ENCODE measurements at places on chromosomes 4 and X. TPM values are rescaled to one million over a fixed set of nuclear protein-coding genes. Genes with fewer than 3 reads are reported as not detected.

Gene PRRG1
- 15.3 TPM for polyA plus RNA-seq

Gene PABPC1L2A
- polyA plus RNA-seq: not detected

Gene SLIT2
- 9.6 TPM for polyA plus RNA-seq

Gene RNF212
- polyA plus RNA-seq: 3.6 TPM

Gene MAGEA9B
- polyA plus RNA-seq: not detected

Gene PORCN
- polyA plus RNA-seq: 3.1 TPM

Gene ZFYVE28
- polyA plus RNA-seq: 2.5 TPM

Gene CT83
- polyA plus RNA-seq: not detected

Gene DUX4
- 0.58 TPM for polyA plus RNA-seq

Gene CLDN34
- not detected for polyA plus RNA-seq

Gene MAGEH1
- 35.8 TPM for polyA plus RNA-seq

Gene ADGRG2
- 2.5 TPM for polyA plus RNA-seq

Gene MAB21L2
- 0.10 TPM for polyA plus RNA-seq

DNA sequence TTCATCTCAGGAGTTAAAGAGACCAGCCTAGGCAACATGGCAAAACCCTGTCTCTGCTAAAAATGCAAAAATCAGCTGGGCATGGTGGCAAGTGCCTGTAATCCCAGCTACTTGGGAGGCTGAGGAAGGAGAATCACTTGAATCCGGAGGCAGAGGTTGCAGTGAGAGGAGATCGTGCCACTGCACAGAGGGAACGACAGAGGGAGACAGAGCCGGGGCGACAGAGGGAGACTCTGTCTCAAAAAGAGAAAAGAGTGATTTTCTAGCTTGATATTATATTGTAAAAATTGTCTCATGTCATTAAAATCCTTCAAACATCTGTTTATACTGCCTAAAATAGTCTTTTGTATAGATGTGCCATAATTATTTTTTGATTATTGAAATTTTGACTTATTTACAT, 225.4 kb upstream of the AGA start:
- DNase-seq: no peak

DNA sequence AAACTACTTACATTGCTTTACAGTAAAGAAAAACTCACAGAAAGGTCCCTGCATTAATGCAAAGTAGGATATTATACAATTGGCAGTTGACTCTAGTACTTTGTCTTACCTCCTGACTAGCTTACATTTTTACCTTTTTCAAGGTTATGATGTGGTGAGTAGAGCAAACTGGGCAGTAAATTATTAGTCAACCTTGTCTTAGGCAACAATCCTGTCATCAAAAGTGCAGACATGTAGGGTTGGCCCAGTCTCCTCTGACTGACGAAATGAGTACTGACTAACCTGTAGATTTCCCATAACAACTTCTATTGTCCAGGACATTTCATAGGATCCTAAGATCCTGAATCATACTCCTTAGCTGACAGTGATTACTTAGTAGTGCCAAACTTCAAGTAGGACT, 142.0 kb upstream of the NUDT6 start:
- no peak for DNase-seq

GRCh38 chr4:135184715-135185114, 983.1 kb upstream of the PABPC4L start:
- no peak for DNase-seq

DNA sequence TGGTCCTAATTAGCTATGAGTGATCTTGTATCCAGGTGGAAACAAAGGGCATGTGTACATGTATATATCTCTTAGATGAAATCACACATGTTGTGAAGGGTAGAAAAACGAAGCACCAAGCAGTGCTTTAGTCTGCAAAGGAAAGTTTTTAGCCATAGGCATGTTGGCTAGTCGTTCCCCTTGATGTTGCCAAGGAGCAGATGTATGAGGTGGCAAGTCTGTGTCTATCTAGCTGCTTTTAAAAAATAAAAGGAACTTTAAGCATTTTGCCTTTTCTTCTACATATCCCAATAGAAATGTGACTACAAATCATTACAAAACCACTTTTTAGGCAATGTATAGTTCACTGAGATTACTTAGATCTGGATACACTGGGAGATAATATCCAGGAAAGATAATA, 63.1 kb downstream of the NSUN7 start:
- no peak for DNase-seq

DNA sequence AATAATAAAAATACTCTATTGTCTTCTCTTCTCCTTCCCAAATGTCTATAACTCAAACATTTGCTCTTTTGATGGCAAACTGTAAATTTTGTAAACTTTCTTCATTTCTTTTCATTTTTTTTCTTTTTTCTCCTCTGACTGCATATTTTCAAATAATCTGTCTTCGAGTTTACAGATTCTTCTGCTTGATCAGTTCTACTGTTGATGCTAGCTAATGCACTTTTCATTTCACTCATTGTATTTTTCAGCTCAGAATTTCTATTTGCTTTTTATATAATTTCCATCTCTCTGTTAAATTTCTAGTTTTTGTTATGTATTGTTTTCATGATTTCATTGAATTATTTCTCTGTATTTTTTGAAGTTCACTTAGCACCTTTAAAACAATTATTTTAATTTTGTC, 646.8 kb upstream of the INTU start:
- no peak for DNase-seq

DNA sequence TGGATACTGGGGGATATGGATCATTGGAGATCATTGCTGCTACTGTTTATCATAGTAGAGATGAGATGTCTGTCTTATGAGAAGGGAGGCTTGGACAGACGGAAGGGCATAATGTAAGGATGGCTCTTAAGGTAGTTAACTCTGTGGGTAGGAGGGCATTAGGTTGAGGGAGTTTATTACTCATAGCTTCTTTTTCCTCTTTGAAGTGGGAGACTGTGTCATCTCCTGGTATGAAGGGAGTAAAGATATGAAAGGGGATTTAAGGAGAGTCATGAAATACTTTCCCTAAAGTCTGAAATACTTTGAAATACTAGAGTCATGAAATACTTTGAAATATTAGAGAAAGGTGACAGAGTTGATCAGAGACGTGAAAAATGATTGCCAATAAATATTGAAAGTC, 255.5 kb upstream of the PITX2 start:
- no peak for DNase-seq

GRCh38 chrX:16039834-16040233, 83.5 kb upstream of the GRPR start:
- no peak for DNase-seq

DNA sequence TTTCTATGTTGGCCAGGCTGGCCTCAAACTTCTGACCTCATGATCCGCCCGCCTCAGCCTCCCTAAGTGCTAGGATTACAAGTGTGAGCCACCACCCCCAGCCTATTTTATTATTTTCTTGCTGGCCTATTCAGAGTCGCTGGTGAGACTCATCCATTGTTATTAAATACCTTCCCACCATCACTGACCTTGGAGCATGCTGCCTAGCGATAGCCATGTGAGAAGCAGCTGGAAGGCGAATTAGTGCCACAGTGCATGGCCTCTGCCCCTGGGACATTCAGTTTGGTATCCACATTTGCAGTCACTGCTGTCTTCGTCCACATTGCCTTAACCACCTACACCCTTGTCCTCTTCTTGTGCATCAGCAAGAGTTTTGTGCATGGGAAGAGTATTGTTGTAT, 32.4 kb upstream of the NMU start:
- no peak for DNase-seq

DNA sequence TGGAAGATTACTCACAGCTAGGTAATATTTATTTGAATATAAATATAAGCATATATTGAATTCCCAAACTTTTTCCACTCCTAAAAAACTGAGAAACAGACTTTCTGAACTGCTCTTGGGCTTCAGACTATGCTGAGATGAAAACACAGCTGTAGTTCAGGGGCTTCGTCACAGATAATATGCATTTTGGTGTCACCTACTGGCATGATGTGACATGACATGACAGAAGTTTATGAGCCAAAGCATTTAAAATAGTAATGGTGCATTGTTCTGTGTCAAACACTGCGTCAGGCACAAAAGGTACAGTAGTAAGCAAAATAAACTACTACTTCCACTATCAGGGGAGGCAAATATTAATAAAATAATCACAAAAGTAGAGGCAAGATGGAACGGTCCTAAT, 171.3 kb downstream of the BTC start:
- no peak for DNase-seq

GRCh38 chr4:19735012-19735411, 516.7 kb upstream of the SLIT2 start:
- DNase-seq: no peak

GRCh38 chr4:20337261-20337664, 85.6 kb downstream of the SLIT2 start:
- no peak for DNase-seq

DNA sequence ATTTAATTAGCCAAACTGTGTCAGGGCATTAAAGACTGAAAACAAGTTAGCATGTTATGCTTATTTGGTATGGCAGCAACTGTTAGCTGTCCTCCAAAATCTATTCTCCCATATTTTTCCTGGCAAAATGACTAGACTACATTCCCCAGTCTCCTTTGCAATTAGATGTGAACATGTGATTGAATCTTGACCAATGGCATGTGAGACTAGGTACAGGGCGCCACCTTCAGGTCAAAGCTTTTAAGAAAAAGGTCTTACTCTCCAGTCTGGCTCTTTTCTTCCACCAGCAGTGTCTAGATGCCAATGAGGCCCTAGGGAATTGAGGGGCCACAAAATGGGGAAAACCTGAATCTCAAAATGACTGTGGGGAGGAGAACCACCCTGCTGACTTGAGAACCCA, 408.2 kb downstream of the SMARCA1 start:
- DNase-seq: no peak

- no peak for DNase-seq
These were observed 389.1 kb downstream of the NKX6-1 start for GRCh38 chr4:84110040-84110439.

DNA sequence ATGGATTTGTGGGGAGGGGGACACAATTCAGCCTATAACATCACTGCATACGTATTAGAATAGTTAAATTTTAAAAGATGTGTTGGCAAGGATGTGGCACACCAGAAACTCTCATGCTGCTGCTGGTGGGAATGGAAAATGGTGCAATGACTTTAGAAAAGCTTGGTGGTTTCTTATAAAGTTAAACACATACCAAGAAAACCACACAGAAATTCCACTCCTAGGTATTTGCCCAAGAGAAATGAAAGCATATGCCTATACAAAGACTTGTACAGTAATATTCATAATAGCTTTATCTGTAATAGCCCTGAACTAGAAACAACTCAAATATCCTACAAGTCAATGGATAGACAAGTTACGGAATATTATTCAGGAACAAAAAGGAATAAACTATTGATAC, 71.3 kb upstream of the PDHA1 start:
- DNase-seq: no peak

GRCh38 chr4:111434586-111434985, 710.7 kb upstream of the FAM241A start:
- no peak for DNase-seq

DNA sequence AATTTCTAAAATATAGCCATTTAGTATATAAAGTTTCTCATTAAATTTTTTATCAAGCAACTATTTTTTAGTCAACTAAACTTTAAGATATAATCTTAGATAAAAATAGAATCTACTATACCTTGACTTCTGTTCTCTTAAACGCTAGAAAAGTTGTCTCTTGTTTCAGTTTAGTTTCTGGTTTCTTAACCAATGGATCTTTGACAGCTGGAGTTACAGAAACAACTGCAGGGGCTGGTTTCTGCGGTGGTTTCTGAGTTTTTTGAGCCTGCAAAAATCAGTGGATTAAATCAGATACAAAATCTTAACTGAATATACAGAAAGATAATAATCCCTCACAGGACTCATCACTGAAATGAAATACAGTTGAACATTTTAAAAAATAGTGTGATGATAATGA, 21.9 kb downstream of the INTS12 start:
- DNase-seq: no peak

DNA sequence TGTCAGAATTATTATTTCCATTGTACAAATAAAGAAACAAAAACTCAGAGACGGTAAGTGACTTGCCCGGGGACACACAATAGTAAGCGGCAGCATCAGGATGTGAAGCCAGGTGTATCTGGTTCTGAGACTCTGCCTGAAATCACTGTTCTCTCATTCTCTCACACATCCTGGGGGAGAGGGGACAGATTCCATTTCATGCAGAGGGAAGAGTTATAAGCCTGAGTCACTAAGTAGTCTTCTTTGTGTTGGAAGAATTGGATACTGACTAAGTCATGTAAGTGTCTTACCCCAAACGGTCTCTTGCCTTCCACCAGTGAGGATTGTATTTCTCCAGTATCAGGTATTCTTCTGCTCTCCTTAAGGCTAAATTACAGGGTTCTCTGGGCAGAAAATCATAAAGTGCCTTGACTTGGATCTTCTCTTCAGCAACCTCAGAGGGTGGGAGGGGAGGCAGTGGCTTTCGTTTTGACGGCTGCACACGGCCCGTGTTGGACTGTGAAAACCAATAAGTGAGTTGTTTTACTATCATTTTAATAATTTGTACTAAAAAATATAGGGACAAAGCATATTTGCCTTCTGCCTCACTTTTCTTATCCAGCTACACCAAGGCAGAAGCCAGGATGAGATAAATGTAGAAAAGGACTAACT, 21.9 kb downstream of the TXK start:
- DNase-seq: no peak

DNA sequence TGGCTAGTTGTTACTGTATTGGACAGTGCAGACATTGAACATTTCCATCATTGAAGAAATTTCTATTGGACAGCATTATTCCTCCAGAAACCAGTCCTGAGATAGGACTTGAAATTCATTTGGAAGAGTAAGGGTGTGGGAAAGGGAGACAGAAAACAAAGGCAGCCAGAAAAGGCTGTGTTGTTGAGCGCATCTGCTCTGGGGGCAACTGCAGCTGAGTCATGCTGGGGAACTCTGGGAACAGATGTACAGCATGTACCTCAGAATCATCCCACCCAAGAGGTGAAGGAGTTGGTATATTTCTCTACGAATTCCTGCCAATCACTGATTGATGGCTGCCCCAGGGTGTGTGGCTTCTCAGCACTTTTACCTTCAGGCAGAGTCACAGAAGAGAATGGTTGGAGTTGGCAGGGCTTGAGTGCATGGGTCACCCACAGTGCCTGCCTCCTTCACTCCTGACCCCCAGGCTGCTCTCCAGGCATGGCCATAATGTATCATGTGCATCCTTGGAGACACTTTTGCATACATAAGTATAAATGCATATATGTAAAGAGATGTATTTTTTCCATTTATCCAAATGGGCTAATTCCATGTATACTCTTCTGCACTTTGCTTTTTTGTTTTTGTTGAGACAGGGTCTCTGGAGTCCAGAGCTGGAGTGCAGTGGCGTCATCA, 39.4 kb downstream of the GEMIN8 start:
- no peak for DNase-seq

GRCh38 chrX:28498658-28499057, 88.6 kb upstream of the IL1RAPL1 start:
- DNase-seq: no peak

DNA sequence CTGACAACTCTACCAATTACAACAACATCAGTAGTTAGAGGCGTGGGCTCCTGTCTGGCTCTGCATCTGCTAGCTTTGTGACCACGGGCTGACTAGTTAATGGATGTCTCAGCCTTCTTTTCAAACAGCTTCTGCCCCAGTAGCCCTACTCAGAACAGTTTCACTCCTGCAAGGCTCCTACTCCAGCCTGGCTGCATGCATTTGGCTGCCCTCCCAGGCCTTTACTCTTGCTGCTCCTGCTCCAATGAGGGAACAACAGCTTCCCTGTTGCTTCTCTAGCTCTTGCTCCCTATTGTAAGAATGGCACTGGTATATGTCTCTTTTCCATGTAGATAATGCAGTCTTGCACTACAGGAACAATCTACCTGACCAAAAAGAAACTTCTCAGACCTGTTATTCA, 93.3 kb downstream of the TTC29 start:
- no peak for DNase-seq

- DNase-seq: peak; percentile 64
These were observed at the start of gene SCML2 for GRCh38 chrX:18354369-18355223. Gene SCML2 (minus strand): TSS chrX:18354688. CDS start chrX:18334071, 20,617 bp downstream.

All from hindlimb muscle (tissue), 1 donor.